ENCODE measurements at places on chromosomes 1 and 21.

GRCh38 chr21:25560271-25560685 is 47.0 kb downstream of the MRPL39 start:
- no peak for DNase-seq
- no peak overlapping the region for H3K27ac ChIP-seq
- H3K4me3 ChIP-seq: no peak overlapping the region

- H3K4me1 ChIP-seq: no peaks in the 10 kb centered on the region
- H3K4me3 ChIP-seq: no peak overlapping the region
- H3K36me3 ChIP-seq: no peaks in the 10 kb centered on the region
Observed at GRCh38 chr1:231193710-231194340, 32.0 kb downstream of the TRIM67 start.

DNA sequence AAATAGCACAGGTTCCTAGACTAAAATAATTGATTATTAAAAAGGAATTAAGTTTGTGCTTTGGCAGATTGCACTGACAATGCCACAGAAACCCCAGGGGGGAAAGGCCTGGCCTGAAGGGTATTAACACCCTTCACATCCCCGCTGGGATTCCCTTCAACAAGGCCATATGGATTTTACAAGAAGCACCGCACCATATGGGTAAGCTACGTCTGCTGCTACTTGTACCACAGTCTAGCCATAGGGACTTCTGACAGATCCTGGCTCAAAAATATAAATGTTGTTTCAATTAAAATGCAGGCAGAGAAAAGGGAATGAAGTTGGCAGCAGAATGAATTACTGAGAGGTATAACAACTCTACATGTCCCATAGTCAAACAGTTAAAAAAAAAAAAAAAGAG is 101.0 kb downstream of the DENND1B start:
- DNase-seq: no peak
- no peak overlapping the region for H3K4me3 ChIP-seq
- H3K27me3 ChIP-seq: no peaks in the 10 kb centered on the region
- H3K4me1 ChIP-seq: peaks cover 7% of the 10 kb centered on the region

- DNase-seq: no peak
- no peak overlapping the region for H3K4me3 ChIP-seq
- H3K27me3 ChIP-seq: no peaks in the 10 kb centered on the region
- H3K36me3 ChIP-seq: no peaks in the 10 kb centered on the region
Observed at GRCh38 chr1:168700575-168701268, 28.3 kb downstream of the DPT start.

DNA sequence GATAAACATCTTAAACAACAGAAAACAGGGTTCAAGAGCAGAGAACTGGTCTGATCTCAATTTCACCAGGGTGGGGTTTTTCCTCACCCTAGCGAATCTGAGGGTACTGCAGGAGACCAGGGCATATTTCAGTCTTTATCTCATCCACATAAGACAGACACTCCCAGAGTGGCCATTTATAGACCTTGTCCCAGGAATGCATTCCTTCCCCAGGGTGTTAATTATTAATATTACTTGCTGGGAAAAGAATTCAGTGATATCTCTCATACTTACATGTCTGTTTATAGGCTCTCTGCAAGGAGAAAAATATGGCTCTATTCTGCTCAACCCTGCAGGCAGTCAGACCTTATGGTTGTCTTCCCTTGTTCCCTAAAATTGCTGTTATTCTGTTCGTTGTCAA is 84.1 kb downstream of the LYPLAL1 start:
- no peak overlapping the region for H3K4me3 ChIP-seq
- H3K27me3 ChIP-seq: no peaks in the 10 kb centered on the region
- no peaks in the 10 kb centered on the region for H3K36me3 ChIP-seq
- DNase-seq: no peak

DNA sequence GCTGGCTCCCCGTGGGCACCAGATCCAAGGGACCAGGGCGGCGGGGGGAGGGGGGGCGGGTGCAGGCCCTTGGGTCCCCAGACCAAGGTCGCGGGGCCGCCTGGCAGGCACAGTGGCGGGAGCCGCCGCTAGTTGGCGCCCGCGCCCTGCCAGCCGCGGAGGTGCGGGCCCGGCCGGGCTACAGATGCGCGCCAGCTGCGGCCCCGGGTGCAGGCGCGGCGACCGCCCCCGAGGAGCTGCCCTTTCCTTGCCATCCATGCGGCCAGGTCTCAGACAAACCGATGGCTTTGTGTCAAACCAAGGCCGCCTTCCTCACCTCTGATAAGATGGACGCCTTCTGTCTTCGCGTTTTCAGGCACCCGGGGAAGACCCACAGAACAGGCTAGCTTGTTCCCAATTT is 2.2 kb upstream of the RUNX3 start:
- no peaks in the 10 kb centered on the region for H3K4me1 ChIP-seq
- H3K27me3 ChIP-seq: peaks cover 60% of the 10 kb centered on the region
- no peak overlapping the region for H3K4me3 ChIP-seq
- H3K27ac ChIP-seq: no peak overlapping the region

DNA sequence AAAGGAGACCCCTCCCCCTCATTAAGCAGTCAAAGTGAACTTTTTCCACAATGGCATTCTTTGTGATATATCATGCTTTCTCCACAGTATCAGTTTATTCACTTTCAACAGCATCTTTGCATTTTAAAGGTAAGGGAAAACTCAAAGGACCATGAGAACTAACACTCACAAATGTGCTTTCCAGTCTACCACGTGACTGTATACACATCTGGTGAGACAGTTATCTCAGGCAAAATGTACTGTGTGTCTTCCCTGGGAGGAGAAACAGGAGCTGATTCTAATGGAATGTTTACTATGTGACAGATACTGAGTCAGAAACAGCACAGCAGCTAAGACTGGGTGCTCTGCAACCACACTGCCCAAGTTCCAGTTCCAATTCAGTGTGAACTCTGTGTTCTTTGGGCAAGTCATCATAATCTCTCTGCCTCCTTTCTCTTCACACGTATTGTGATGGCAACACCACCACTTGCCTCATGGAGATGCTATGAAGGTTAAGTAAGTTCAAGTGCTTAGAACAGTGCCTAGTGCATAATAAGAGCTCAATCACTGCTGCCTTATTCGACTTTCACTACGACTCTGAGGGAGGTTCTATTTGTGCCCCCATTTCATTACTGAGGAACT is 79.0 kb downstream of the SLC45A1 start:
- H3K36me3 ChIP-seq: no peaks in the 10 kb centered on the region
- peaks cover 33% of the 10 kb centered on the region for H3K4me1 ChIP-seq
- no peak for DNase-seq
- H3K27ac ChIP-seq: peak overlapping the region; percentile 78
- H3K4me3 ChIP-seq: no peak overlapping the region

DNA sequence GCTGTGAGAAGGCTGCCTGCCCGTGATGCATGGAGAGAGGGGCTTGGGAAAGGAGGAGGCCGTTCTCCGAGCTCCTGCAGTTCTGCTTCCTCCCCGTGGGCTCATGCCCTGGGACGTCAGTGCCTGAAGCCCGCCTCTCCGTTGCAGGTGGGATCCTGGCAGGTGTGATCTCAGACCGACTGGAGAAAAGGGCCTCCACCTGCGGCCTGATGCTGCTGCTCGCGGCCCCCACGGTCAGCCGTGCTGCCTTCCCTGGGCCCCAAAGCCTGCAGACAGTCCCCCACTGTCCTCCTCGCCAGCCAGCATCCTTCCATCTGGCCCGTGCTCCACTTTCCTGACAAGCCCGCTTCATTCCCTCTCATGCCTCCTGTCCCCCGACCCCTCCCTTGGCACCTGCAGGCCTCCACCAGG is 50.9 kb downstream of the SLC37A1 start:
- H3K36me3 ChIP-seq: no peaks in the 10 kb centered on the region
- H3K27me3 ChIP-seq: no peaks in the 10 kb centered on the region
- H3K4me3 ChIP-seq: no peak overlapping the region
- H3K4me1 ChIP-seq: no peaks in the 10 kb centered on the region
- H3K27ac ChIP-seq: no peak overlapping the region

- peak overlapping the region; percentile 47 for H3K27ac ChIP-seq
- H3K27me3 ChIP-seq: no peaks in the 10 kb centered on the region
- H3K4me1 ChIP-seq: peaks cover 32% of the 10 kb centered on the region
- no peak for DNase-seq
Observed at GRCh38 chr1:152162792-152163463, 3.9 kb upstream of the RPTN start.

DNA sequence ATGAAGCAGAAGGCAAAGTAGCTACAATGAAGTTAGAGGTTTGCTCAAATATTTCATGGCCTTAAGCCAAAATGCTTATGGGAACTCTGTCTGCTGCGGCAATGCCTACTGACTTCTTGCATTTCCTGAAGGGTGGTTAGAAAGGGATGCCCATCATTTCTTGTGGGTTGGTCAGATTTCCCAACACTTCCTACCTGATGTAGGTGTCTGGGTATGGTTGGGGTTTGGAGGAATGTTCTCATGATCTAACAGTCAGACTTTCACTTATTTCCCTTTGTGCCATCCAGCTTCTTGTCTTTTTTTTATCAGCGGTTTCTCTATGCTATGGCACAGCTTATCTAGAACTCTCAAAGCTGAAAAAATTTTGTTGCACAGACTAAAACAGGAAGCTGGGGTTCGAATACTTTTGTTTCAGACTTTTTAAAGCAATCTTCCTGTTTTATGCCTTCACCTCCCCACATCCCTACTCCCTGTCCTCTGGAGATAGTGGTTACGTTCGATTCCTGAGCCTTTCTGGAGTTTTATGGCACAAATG is 307.7 kb downstream of the USP25 start:
- peak overlapping the region; percentile 55 for H3K27ac ChIP-seq
- no peaks in the 10 kb centered on the region for H3K27me3 ChIP-seq
- H3K4me3 ChIP-seq: no peak overlapping the region
- no peaks in the 10 kb centered on the region for H3K36me3 ChIP-seq
- peaks cover 11% of the 10 kb centered on the region for H3K4me1 ChIP-seq

DNA sequence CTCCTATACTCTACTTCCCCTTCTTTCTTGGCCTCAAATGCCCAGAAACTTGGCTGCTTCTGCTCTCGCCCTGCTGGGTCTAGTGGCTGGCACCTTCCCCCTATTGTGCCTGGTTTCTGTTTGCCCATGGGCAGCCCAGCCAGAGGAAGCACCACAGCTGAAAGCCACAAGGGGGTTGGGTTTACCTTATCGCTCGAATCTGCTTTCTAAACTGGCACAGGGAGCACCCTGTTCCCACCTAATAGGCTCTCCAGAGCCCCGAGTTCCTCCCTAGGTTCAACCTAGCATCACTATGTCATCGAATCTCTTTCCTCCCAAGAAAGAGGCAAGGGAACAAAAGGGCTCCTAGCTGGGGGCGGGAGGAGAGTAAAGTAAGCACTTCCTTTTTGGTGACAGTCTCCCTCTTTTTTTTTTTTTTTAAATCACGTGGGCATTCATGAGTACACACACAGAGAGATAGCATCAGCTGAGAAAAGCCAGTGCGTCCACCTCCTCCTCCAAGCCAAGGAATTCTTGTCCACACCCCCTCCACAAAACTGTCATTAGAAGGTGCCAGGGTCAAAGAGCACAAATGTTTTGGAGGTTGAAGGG is 72.8 kb downstream of the PLEKHA6 start:
- H3K36me3 ChIP-seq: no peaks in the 10 kb centered on the region
- no peak for DNase-seq
- no peaks in the 10 kb centered on the region for H3K27me3 ChIP-seq
- H3K27ac ChIP-seq: no peak overlapping the region
- H3K4me3 ChIP-seq: no peak overlapping the region

DNA sequence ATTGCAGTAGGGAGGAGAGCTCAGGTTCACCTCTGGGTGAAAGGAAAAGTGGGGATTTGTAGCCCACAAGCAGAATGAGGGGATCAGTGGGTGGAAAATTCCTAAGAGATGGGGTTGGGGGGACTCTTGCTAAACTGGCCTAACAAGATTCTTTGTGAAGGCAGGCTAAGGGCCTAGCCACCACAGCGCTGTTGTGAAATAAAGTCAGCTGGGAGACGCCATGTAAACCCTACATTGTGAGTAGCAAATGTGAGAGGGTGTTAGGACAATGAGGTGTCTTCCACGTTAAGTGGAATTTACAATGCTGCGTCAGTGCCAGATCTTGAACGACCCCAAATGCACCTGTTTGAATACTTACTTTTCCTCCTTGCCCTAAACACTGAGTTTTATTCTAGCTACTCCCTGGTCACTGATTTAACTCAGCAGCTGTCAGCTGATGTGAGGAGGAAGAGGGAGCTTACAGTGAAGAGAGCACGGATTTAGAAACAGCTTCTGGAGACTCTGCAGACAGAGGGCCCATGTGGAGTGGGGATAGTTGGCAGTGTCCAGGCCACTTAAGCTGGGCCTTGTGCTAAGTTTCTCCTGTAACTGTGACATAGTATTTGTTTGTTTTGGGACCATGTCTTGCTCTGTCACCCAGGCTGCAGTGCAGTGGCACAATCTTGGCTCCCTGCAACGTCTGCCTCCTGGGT is 17.3 kb downstream of the PDPN start:
- no peak overlapping the region for H3K4me3 ChIP-seq
- H3K27ac ChIP-seq: peak overlapping the region; percentile 52
- no peaks in the 10 kb centered on the region for H3K27me3 ChIP-seq
- H3K36me3 ChIP-seq: no peaks in the 10 kb centered on the region

- no peak for DNase-seq
- H3K4me3 ChIP-seq: no peak overlapping the region
Observed at GRCh38 chr1:167798952-167799351, 77.2 kb downstream of the MPZL1 start.

GRCh38 chr1:119974013-119974412 is 77.7 kb upstream of the ADAM30 start:
- H3K27ac ChIP-seq: no peak overlapping the region
- H3K27me3 ChIP-seq: no peaks in the 10 kb centered on the region
- no peak for DNase-seq
- peaks cover 4% of the 10 kb centered on the region for H3K36me3 ChIP-seq
- peaks cover 8% of the 10 kb centered on the region for H3K4me1 ChIP-seq

GRCh38 chr1:248821101-248821500 is 4.6 kb downstream of the SH3BP5L start:
- no peaks in the 10 kb centered on the region for H3K4me1 ChIP-seq
- H3K27me3 ChIP-seq: no peaks in the 10 kb centered on the region
- no peak for DNase-seq
- peaks cover 26% of the 10 kb centered on the region for H3K36me3 ChIP-seq

DNA sequence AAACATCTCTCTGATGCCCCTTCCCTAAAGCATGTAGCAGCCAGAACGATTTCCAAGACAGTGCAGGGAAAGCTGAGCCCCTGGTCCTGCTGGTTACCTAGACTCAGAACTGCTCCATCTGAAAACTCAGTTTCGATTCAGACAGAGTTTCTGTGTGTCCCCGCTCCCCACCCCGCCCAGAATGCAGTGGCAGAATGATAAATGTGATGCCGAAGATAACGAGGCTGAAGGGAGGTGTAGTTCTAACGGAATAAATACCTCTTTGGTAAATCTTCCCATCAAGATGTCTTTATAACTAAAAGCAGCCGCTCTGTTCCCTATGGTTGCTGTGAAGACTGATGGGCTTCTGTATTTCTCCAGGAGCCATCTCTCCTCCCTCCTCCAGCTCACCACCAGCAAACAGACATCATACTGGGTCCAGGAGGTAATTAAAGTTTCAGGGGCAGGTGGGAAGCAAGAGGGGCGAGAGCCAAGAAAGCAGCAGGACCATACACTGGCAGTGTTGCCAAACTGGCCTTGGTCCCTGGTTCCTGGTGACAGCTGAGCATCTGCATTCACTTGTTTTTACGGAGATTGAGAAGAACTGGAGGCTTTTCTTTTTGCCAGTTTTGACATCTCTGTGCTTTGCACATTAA is 76.9 kb downstream of the DDX20 start:
- no peak overlapping the region for H3K4me3 ChIP-seq
- DNase-seq: no peak
- no peaks in the 10 kb centered on the region for H3K27me3 ChIP-seq
- no peaks in the 10 kb centered on the region for H3K4me1 ChIP-seq
- no peak overlapping the region for H3K27ac ChIP-seq

Data from RWPE2 (cell line).